ENCODE measurements at places on chromosomes 5 and 9.
A peak's percentile ranks its signal among the peaks of the same experiment; 100 is the strongest.

DNA sequence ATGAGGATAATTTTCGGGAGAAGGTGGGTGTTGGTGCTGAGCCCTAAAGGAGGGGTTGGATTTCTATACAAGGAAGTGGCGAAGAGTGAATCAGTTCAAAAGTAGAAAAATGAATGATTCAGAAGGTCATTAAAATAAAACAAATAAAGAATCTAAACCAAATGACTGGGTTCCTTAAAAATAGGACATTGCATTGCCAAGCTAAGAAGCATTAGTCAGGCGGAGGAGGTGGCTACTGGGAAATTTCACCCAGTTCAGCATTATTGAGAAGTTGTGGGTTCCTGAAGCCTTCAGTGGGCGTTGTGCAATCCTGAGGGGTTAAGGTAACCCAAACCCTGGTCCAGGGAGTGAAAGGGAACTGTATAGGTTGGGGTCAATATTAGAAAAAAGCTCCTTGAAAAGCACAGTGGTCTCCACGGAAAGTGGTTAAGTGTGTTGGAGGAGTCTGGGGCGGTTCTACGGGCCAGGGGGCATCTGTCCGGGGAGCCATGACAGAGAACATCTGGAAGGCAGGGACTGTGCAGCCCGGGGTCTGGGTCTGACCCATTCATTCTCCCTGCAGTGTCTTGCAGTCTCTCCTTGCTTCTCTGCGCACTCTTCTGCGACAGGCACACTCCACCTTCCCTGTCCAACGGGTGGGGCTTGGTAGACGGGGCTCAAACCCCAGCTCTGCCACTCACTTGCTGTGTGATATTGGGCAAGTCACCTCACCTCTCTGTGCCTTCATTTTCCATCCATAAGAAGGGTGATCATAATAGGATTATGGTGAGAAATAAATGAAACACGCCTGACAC lies 27.6 kb upstream of the DUSP1 start:
- DNase-seq, result no peak

DNA sequence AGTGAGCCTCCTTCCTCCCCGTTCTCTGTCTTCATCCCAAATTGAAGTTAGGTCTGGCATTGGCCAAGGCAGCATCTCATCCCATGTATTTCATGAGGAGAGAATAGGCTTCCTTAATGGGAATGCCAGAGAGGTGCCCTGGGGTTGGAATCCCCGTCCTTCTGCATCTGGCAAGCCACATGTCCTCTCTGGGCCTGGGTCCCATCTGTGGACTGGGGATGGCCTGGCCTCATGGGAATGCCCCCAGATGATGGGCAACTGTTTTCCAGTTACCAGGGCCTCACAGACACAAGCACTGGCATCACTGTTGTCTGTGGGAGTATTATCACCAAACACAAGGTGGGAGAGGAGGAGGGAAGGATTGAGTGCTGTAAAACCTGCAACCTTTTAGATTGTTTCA lies 153.9 kb downstream of the FSTL4 start:
- no peak for DNase-seq

GRCh38 chr5:35811108-35811741 lies 45.5 kb upstream of the IL7R start:
- no peak for DNase-seq

- no peak for DNase-seq
Observed at GRCh38 chr5:150298701-150299451, 3.8 kb downstream of the ARSI start.

GRCh38 chr9:123691765-123692303 lies 238.1 kb downstream of the DENND1A start:
- DNase-seq, result no peak

GRCh38 chr9:87725900-87726709 lies at the start of gene CTSL:
TSS of gene CTSL (plus strand) at chr9:87726119. CDS start at chr9:87727604, 1,485 bp downstream.
- peak; percentile 52 for DNase-seq

DNA sequence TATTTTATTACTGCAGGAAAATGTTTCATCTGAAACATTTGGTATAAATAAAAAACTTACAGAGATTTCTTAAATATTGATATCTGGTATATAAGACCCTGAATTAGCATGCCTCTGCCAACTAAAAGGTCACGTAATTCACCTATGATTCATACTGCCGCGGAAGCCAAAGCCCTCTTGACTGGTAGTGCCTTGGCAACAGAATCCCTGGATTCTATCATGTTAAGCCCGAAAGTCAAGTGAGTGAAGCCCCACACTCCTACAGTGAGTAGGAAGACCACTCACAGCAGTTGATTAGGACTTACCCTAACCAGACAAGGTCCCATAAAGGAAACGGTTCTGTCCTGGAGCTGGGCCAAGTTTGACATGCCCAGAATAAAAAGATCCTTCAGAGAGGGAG lies 175.6 kb upstream of the NREP start:
- no peak for DNase-seq

DNA sequence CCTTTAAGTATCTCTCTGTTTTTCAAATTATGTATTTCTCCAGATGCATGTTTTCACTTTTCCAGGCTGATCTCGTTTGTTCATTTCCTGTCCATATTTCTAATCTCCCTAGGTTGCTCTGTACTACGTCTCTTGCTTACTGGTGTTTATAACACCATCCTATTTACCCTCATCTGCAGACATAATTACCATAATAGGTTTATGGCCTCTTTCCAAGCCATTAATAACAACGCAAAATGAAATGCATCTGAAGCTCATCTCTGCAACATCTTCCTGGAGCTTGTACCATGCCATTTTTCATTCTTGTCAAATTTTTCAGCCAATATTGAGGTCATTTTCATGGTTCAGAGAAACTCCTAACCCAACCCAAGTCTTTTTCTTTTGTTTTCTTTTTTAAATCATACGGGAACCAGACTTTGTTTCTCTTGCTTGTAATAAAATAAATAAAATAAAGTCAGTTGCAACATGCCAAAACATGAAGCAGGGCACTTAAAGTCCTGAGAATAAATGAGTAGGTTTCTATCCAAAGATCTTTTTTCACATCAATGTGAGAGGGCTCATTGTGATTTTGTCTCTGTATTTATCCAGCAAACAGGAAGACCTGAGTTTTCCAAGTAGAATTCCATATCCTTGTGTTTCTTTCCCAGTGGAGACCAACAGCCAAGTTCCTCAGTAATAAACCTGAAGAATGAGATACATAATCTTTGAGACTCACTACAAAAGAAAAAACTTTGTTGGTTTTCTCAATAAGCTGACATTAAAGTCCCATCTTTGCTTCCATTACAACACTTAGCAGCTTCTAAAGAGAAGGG lies 37.0 kb downstream of the DPYSL3 start:
- peak; percentile 45 for DNase-seq

DNA sequence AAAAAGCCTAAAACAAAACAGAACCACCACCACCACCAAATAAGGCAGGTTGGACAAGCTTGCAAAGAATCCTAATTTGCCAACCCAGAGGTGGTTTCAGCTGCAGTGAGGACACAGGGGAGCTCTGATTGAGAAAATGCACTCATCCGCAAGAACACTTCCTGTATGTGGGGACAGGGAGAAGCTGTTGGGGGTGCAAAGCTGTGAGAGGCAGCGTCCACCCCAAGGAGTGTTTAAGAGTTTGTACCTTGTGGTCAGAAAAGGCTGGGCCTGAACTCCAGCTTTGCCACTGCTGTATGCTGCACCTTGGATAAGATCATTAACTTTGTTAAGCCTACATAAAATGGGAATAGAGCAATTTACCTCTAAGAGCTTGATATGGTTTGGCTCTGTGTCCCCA lies 511.7 kb downstream of the BNC2 start:
- DNase-seq, result no peak

DNA sequence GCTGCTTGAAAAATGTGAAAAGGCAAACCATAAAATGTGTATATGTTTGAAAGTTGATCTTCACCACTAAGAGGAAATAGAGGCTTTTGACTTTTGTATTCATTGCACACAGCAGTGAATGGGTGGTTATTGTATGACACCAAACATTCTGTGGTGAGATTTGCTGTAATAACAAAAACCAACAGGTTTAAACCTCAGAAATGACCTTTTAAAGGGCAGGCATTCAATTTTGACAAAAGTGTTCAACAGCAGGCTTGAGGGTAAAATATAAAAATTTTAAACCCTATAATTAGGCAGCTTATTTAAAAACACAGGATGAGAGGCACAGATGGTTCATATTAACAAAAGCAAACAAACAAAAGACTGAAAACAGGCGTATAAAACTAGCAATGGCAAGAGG lies 128.1 kb upstream of the NUDT12 start:
- peak; percentile 60 for DNase-seq

DNA sequence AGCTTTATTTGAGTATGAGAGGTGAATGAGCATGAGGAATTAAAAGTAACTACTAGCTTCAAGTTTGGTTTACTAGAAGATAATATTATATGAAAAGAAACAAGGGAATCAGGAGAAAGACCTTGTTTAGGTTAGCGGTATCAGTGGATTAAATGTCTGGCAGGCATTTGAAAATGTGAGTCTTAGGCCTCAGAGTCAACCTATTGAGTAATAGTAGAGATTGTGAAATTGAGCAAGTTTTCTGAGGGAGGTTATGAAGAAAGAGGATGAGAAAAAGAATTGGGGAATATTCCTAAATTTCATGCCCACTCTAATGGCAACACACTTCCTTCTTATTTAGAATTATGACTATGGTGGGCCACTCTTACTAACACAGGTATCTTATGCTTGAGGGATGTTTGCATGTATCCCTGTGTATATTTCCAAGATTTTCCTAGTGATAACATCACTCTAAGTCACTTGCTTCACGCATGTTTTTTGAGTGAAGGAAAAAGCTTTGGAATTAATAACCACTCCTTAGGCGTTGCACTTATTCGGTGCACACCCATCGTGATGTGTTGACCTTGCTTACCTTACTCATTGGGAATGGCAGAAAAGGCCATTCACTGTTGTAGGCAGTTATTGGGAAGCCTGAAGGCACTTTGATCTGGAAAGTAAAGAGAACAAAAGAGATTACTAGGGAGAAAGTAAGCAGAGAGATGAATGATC lies 8.2 kb upstream of the ELL2 start:
- no peak for DNase-seq

DNA sequence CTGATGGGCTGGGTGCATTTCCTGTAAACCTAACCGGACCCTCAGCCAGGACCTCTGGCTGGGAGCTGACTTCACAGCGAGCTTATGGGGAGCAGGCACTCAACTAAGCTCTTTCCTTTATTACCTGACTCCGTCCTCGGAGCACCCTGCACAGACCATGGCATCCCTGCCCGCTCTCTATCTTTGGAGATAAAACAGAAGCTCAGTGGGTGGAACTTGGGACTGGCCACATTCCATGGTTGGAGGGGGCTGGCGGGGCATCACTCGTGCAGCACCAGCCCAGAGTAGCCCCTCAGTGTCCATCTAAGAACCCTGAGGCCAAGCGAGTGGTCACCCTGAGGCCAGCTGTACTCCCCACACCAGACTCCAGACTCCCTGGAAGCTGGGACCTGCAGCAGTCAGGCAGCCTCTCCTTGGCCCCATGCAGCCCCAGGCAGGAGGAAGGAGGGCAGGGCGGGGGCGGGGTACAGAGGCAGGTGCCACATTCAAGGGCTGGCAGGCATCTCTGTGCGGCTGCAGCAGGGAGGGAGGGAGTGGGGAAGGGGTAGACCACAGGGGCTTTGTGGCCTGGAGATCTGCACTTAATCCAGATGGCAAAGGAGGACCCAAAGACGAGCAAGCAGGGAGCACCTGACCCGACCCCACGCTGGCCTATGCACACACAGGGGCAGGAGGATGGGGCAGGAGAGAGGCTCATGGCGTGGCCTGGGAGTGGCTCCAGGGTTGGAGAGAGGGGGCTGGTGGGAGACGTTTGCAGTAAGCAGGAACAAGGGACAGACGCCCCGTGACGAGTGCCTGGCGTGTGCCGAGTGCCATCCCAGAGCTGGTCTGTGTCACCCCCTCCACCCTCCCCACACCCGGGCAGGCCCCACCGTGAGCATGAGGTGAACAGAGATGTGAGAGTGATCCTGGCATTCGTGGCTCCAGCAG lies 26.1 kb downstream of the GLT6D1 start:
- DNase-seq, result no peak

DNA sequence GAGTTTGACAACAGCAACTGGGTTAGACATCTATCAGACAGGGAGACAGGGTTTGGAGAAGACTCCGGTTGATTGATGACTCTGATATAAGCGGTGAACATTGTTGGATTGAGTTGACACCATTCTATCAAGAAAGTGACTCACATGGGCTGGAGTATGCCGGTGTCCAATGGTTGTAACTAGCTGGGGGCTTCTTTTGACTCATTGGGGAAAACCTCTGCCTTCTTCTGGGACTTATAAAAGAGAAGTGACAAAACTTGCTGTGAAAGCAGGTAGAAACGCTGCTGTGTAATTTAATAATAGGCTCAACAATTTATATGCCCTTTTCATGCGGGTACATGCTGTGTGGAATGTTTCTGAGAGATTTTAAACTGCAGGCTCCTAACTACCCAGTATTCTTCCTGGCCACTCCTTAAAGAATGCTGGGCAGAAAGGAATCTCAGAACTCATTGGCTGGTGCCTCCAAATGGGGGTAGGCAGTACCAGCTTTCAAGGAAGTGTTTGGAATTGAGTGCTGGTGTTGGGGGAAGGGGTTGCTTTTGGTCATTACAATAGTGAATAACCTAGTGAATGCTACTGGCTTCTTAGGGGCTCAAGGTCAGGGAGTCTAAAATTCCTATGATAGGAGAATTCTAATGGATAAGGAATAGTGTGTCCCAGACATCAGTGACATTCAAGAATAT lies 43.9 kb downstream of the FYB1 start:
- no peak for DNase-seq

- DNase-seq, result no peak
Observed at GRCh38 chr9:85897848-85898247, 43.1 kb upstream of the NAA35 start.

- DNase-seq, result no peak
Observed at GRCh38 chr5:1882337-1883119, at the start of gene IRX4. TSS of gene IRX4 (minus strand) at chr5:1882925. CDS start at chr5:1882647, 278 bp downstream.

DNA sequence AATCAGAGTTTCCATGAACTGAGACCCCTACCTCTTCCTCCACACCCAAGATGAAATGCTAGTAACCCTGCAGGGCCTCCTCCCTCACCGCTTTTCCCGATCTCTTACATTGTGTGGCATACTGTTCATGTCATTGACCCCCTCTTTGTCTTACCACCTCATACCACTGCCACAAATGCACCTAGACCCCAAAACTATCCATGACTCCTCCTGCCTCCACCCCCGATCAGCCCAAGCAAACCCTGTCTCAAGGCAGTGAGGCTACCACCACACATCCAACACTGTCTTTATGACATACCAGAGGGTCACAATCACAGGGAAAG lies 55.7 kb downstream of the PLAC8L1 start:
- DNase-seq, result no peak

DNA sequence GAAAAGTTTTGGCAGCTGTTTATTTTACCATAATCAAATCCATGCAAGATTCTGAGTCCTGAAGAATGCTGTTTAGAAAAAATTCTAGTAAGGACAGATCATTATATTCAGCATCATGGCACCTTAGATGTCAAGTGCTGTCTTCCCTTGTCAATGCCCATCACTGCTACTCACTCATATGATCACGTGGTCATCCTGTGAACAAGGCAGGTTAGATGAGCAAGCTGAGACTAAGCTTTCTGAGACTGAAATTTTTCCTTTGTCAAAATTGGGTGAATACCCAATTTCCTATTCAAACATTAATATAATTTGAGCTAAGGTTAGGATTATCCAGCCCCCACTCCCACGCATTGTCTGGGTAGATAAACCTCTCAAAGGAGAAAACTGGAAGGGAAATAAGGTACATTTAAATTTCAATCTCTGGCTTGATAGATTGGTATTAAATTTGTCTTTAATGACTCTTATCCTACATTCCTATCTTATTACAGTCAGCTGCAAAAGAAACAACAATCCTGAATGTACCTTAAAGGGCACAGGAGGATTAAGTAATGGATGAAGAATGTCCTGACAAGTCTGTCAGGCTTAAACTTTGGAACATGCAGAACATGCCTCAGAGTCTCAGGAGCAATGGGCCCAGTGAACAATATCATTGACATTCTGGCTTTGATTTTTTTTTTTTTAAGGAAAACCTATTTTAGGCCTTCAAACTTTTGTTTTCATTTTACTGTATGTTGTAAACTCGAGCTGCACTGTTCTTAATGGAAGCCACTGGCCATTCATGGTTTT lies 148.7 kb upstream of the RANBP3L start:
- DNase-seq, result no peak
